Endothelial cell (in vitro differentiated cells): ENCODE measurements at places on chromosomes 11 and 22. TPM values are rescaled to one million over a fixed set of nuclear protein-coding genes. Genes with fewer than 3 reads are reported as not detected.

- no peaks in the 10 kb centered on the region for H3K27me3 ChIP-seq
- DNase-seq: no peak
- no peaks in the 10 kb centered on the region for H3K4me1 ChIP-seq
- no peak overlapping the region for H3K27ac ChIP-seq
- H3K36me3 ChIP-seq: no peaks in the 10 kb centered on the region
Observed at GRCh38 chr11:82465481-82465880, 268.2 kb downstream of the FAM181B start.

GRCh38 chr22:46916886-46917770 lies 154.7 kb downstream of the TBC1D22A start:
- no peak for DNase-seq
- H3K27ac ChIP-seq: no peak overlapping the region
- H3K27me3 ChIP-seq: peaks cover 4% of the 10 kb centered on the region
- no peak overlapping the region for H3K4me3 ChIP-seq

Gene EFEMP2
- 248 TPM for total RNA-seq

GRCh38 chr11:30206249-30206996 lies 24.4 kb upstream of the FSHB start:
- peaks cover 6% of the 10 kb centered on the region for H3K4me1 ChIP-seq
- H3K4me3 ChIP-seq: no peak overlapping the region
- H3K36me3 ChIP-seq: no peaks in the 10 kb centered on the region
- H3K27ac ChIP-seq: no peak overlapping the region

- peaks cover 9% of the 10 kb centered on the region for H3K4me1 ChIP-seq
- H3K4me3 ChIP-seq: peak overlapping the region; percentile 6
- no peak for DNase-seq
- H3K27ac ChIP-seq: no peak overlapping the region
Observed at GRCh38 chr11:241634-242033, 4.9 kb downstream of the PSMD13 start.

Gene CHADL
- total RNA-seq: 1.2 TPM

GRCh38 chr11:79049741-79050179 lies 391.1 kb downstream of the TENM4 start:
- H3K36me3 ChIP-seq: no peaks in the 10 kb centered on the region
- no peaks in the 10 kb centered on the region for H3K4me1 ChIP-seq
- DNase-seq: no peak
- no peak overlapping the region for H3K4me3 ChIP-seq

DNA sequence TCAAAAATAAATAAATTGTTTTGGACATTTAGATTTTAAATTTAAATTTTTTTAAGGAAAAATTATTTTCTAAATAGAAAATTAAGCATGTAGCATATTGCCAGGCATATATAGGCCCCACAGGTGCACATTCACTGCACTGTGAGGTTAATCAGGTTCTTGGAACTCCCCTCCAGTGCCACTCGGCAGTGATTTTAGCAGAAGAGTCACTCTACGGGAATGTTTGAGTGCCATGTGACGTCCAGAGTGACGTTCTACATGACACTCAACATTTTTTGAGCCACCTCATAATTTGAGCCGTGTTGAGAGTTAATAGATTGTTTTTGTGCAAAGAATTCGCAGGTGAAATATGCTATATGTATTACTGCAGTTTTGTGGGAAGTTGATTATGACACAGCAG lies 77.4 kb downstream of the SWAP70 start:
- H3K4me1 ChIP-seq: peaks cover 4% of the 10 kb centered on the region
- peaks cover 39% of the 10 kb centered on the region for H3K36me3 ChIP-seq
- H3K27me3 ChIP-seq: no peaks in the 10 kb centered on the region
- peak overlapping the region; percentile 48 for H3K4me3 ChIP-seq
- DNase-seq: no peak

GRCh38 chr11:27857588-27857987 lies 157.3 kb upstream of the BDNF start:
- H3K4me3 ChIP-seq: no peak overlapping the region
- no peak overlapping the region for H3K27ac ChIP-seq
- no peak for DNase-seq
- no peaks in the 10 kb centered on the region for H3K36me3 ChIP-seq

- H3K4me3 ChIP-seq: no peak overlapping the region
- H3K4me1 ChIP-seq: no peaks in the 10 kb centered on the region
- no peaks in the 10 kb centered on the region for H3K36me3 ChIP-seq
- no peaks in the 10 kb centered on the region for H3K27me3 ChIP-seq
- no peak for DNase-seq
- H3K27ac ChIP-seq: no peak overlapping the region
Observed at GRCh38 chr22:46113110-46113909, 37.0 kb upstream of the PPARA start.

- peaks cover 11% of the 10 kb centered on the region for H3K4me1 ChIP-seq
- no peak overlapping the region for H3K4me3 ChIP-seq
- peaks cover 4% of the 10 kb centered on the region for H3K36me3 ChIP-seq
- peaks cover 13% of the 10 kb centered on the region for H3K27me3 ChIP-seq
- no peak overlapping the region for H3K27ac ChIP-seq
Observed at GRCh38 chr22:44680058-44680457, 21.9 kb upstream of the PRR5 start.

Gene FBLN1
- 238 TPM for total RNA-seq

DNA sequence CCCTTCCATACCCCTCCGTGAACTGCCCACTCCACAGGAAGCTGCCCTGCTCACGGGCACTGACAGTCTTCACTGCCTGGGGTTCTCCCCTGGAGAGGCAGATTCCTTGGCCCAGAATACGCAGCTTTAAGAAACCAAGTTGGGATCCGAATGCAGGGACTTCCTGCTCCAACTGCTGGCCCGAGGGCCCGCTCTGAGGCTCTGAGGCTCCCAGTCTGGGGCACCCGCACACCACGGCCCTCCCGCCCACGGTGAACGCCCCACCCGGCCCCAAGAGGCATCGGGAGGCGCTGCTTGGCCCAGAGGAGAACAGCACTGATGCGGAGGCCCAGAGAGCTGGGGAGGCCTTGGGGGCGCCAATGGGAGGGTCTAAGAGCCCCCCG lies 42.3 kb downstream of the IGF2 start:
- no peak overlapping the region for H3K4me3 ChIP-seq
- no peaks in the 10 kb centered on the region for H3K36me3 ChIP-seq
- peaks cover 18% of the 10 kb centered on the region for H3K27me3 ChIP-seq
- no peak for DNase-seq
- no peak overlapping the region for H3K27ac ChIP-seq

DNA sequence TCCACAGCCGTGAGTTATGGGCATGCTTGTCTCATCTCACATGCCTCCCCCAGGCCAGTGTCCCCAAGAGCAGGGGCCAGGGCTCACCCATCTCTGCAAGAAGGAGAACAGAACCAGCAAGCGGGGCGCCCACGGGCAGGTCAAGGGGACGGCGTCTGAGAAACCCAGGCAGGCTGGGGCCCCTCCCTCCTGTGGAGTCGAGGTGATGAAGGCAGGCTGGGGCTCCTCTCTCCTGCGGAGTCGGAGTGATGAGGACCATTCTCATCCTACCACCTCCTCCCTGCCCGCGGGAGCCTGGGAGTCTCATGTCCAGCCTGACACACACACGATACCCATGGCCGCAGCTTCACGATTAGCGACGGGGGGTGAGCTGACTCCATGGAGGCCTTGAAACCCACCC lies 141.9 kb downstream of the CTTN start:
- peaks cover 2% of the 10 kb centered on the region for H3K27me3 ChIP-seq
- H3K27ac ChIP-seq: no peak overlapping the region
- H3K4me1 ChIP-seq: peaks cover under 1% of the 10 kb centered on the region

Gene TENM4
- total RNA-seq: 1.8 TPM

Gene MUC6
- total RNA-seq: not detected

Gene RTCB
- total RNA-seq: 107 TPM

- H3K4me3 ChIP-seq: no peak overlapping the region
- H3K27ac ChIP-seq: no peak overlapping the region
- peaks cover 20% of the 10 kb centered on the region for H3K36me3 ChIP-seq
- no peak for DNase-seq
Observed at GRCh38 chr11:3092603-3093141, 35.4 kb upstream of the CARS1 start.

DNA sequence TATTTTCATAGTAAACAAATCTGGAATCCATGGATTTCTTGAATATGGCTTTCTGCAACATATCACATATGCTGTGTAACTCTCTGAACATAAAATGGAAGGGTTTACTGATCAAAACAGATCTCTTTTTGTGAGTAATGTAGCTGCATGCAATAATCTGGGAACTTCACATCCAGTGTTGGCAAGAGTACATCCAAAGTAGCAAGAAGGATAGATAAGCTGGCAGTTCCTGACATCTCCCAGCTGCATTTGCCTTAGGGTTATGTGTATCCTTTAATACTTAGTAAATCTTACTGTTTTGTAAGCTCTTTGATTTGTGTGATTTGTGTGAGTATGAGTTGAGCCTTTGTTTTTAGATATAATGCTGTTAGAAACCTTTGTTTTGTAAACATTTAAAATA lies 280.4 kb upstream of the CNTN5 start:
- H3K4me1 ChIP-seq: peaks cover 2% of the 10 kb centered on the region
- H3K27me3 ChIP-seq: no peaks in the 10 kb centered on the region
- no peak overlapping the region for H3K27ac ChIP-seq
- no peak overlapping the region for H3K4me3 ChIP-seq
- DNase-seq: no peak
- H3K36me3 ChIP-seq: no peaks in the 10 kb centered on the region

DNA sequence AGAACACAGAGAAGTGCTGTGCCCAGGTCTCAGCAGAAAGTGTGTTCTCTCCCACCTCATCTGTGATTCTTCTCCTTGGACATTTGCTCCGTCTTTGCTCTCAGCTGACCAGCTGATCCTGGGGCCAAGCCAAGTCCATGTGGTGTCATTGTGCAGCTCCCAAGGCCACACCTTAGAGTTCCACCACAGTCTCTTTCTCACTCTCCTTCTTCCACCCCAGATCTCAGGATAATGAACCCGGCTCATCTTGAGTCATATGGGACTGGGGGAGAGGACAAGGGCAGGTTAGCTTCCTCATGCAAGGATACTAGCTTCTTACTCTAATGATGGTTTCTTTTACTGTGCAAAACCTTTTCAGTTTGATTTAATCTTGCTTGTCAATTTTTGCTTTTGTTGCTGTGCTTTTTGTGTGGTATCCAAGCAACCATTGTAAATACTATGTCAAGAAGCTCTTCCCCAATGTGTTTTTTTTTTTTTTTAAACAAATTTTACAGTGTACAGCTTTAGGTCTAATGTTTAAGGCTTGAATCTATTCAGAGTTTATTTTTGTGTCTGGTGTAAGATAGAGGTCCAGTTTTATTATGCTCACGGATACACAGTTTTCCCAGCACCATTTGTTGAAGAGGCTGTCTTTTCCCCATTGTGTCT lies 75.0 kb upstream of the OR4B1 start:
- peaks cover 1% of the 10 kb centered on the region for H3K27me3 ChIP-seq
- H3K4me1 ChIP-seq: no peaks in the 10 kb centered on the region
- H3K27ac ChIP-seq: no peak overlapping the region
- no peaks in the 10 kb centered on the region for H3K36me3 ChIP-seq

Gene RCOR2
- 9.3 TPM for total RNA-seq

Gene GLYATL2
- 0.62 TPM for total RNA-seq

GRCh38 chr11:115469361-115469760 lies 34.9 kb downstream of the CADM1 start:
- no peaks in the 10 kb centered on the region for H3K36me3 ChIP-seq
- H3K27me3 ChIP-seq: peaks cover 2% of the 10 kb centered on the region
- no peak overlapping the region for H3K27ac ChIP-seq
- no peak overlapping the region for H3K4me3 ChIP-seq

Gene RBMXL2
- not detected for total RNA-seq

Gene MLC1
- 1.2 TPM for total RNA-seq

- H3K27ac ChIP-seq: no peak overlapping the region
- H3K4me1 ChIP-seq: no peaks in the 10 kb centered on the region
- peaks cover 3% of the 10 kb centered on the region for H3K27me3 ChIP-seq
- H3K4me3 ChIP-seq: no peak overlapping the region
- no peaks in the 10 kb centered on the region for H3K36me3 ChIP-seq
Observed at GRCh38 chr22:22909605-22910271, 22.1 kb downstream of the IGLL5 start.

GRCh38 chr11:66336234-66337102 lies at the start of gene RIN1:
Gene RIN1 (minus strand): TSS chr11:66336434. CDS start chr11:66336402, 32 bp downstream.
- peak within 1 kb of the TSS; percentile 87 for H3K4me3 ChIP-seq
- peaks cover 8% of the 10 kb centered on the region for H3K36me3 ChIP-seq
- peak; percentile 60 for DNase-seq

Gene AIFM3
- 0.15 TPM for total RNA-seq

GRCh38 chr22:26234296-26234695 lies 65.0 kb downstream of the SEZ6L start:
- H3K36me3 ChIP-seq: no peaks in the 10 kb centered on the region
- DNase-seq: no peak
- peaks cover 5% of the 10 kb centered on the region for H3K27me3 ChIP-seq
- no peak overlapping the region for H3K27ac ChIP-seq

- DNase-seq: no peak
- no peaks in the 10 kb centered on the region for H3K4me1 ChIP-seq
- H3K4me3 ChIP-seq: no peak overlapping the region
- H3K27me3 ChIP-seq: no peaks in the 10 kb centered on the region
- H3K27ac ChIP-seq: no peak overlapping the region
Observed at GRCh38 chr11:94281324-94281723, 23.1 kb upstream of the IZUMO1R start.

DNA sequence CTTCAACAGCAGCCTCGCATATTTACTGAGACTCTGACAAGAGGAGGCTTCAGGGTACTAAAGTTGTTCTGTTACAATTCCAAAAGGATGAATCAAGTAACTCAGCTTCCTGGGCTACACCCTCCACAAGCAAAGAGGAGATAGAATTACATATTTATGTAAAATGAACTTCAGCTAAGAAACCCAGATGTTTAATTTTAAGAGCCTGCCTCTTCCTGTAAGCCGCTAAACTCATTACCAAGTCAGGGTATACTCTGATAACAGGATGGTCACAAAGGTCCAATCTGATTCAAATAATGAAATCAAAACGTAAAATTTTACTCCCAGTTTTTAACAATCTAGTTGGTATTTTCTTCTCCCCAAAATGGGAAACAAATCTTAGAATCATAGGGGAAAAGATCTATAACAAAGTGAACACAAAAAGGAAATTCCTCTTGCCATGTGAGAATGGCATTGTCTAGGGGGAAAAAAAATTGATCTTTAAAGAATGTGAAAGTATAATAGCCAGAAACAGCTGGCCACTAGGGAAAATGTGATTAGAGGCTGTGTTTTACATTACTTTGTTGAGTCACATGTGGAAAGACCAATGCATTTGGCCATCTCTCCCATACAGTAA lies 30.9 kb downstream of the CHEK2 start:
- peak overlapping the region; percentile 95 for H3K27ac ChIP-seq
- H3K4me3 ChIP-seq: no peak overlapping the region
- peaks cover 29% of the 10 kb centered on the region for H3K4me1 ChIP-seq
- H3K36me3 ChIP-seq: peaks cover 4% of the 10 kb centered on the region
- no peaks in the 10 kb centered on the region for H3K27me3 ChIP-seq

GRCh38 chr11:29256580-29256979 lies 760.2 kb downstream of the KCNA4 start:
- no peaks in the 10 kb centered on the region for H3K4me1 ChIP-seq
- H3K4me3 ChIP-seq: no peak overlapping the region
- no peak overlapping the region for H3K27ac ChIP-seq
- H3K27me3 ChIP-seq: no peaks in the 10 kb centered on the region
- DNase-seq: no peak

DNA sequence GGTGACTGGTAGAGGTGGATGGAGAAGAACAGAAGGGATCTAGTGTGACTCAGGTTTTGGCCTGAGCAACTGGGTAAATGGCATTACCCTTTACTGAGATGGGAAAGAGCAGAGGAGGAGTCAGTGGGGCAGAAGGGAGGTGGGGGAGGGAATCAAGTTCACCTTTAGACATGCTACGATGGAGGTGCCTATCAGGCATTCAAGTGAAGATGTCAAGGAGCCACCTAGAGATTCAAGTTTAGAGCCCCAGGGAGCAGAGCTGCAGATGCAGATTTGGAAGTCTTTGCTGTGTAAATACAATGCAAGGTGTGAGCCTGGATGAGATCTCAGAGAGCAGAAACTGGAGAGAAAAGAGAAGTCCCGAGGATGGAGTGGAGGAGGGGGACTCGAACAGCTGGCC lies 979 bp upstream of the MOGAT2 start:
- H3K27me3 ChIP-seq: peaks cover 1% of the 10 kb centered on the region
- no peak overlapping the region for H3K27ac ChIP-seq
- no peak for DNase-seq
- H3K4me3 ChIP-seq: no peak overlapping the region
